ENCODE measurements at places on chromosomes 11 and 22.

- DNase-seq = no peak
Observed at GRCh38 chr11:57785072-57785471, 23.5 kb downstream of the CTNND1 start.

DNA sequence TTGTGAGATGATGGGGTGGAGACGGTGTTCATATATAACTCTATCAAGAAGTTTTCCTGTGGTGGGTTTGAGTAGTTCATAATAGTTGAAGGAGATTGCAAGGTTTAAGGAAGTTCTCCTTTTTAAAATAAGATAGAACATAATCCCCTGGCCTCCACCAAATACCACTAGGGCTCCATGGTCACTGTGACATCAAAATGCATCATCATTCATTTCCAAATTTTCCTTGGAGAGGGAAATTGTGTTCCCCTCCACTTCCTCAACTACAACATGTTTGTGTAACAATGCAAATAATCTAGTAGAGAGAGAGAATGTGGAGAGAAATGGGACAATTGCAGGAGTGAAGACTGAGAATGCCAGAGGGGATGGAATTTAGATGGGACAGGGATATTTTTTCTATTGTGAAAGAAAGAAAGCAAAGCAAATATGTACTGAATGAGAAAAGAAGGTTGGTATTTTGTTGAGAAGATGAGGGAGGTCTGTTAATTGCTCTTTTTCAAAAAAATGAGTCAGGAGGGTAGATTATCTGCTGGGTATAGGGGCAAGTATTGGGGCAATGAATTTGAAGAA is 33.4 kb upstream of the ZBED5 start:
- no peak for DNase-seq

DNA sequence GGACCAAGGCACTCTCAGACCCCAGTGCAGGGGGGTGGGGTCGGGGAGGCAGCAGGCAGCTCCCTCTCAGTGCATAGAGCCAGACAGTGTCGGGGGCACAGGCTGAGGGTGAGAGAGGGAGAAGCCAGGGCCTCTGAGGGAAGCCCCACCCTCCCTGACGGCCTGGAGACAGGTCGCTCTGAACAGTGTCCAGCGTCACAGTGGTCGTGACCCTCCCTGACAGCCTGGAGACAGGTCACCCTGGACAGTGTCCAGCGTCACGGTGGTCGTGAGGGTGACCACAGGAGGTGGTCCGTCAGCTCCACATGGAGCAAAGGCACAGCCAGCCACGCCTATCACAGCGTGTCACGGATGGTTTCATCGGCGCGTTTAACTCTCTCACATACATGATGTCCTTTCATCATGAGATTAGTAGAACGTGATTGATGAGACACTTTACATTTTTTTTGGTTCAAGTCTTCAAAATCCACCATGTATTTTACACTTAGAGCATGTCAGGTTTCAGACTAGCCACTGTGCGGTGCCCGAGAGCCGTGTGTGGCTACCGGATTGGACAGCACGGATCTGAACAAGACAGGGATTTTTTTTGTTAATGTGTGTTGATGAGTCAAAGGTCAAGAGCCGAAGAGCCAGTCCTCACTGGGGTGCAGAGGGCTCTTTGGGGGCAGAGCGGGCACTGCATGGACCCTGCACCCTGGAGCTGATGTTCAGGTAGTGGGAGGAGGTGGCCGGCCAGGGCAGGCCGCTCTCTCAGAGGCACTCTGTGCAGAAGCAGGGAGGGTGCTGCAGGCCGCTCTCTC is 23.9 kb upstream of the PANX2 start:
- DNase-seq = no peak

- no peak for DNase-seq
Observed at GRCh38 chr22:24450610-24451009, 23.2 kb downstream of the ADORA2A start.

DNA sequence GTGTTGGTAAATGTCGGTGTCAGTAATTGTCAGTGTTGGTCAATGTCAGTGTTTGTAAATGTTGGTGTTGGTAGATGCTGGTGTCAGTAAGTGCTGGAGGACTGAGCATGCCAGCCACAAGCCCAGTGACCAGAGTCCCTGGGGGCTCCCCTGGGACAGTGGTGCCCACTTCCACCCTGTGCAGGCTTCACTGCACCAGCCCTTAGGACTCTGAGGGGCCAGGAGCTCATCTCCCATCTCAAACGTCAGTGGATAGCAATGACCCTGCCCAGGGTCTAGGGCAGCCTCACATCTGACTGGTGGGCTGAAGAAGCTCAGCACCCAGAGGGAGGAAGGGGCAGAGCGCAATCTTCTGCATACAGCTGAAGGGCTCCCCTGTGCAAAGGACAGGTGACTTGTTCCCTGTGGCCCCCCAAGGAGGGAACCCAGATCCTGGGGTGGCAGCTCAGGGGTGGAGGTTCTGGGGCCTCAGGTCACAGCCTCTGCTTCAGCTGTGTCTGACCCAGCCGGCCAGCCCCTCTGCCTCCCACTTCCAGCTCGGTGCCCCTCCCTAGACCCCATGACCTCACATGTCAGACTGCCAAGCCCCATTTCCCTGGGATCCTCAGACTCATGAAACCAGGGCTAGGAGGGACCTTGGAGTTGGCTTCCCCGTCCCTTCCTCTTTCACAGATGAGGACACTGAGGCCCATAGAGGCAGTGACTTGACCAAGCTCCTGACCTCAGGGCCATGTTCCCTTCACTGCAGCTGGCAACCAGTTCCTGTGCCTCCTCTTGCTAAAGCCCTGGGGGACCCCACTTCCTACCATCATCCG is 138.4 kb downstream of the CRYBB2 start:
- no peak for DNase-seq

All from stimulated activated CD4-positive, alpha-beta T cell treated with anti-CD3 and anti-CD28 coated beads, Interleukin-1b, Interleukin-23, amount 100 ng/mL, for 1 hour (primary cell).